ENCODE measurements at places on chromosomes 4 and X.

- peak; percentile 22 for DNase-seq
These were observed 20.1 kb downstream of the GAK start for GRCh38 chr4:911871-912490.

GRCh38 chrX:150253959-150254620 lies 109.0 kb upstream of the MAMLD1 start:
- DNase-seq, result no peak

DNA sequence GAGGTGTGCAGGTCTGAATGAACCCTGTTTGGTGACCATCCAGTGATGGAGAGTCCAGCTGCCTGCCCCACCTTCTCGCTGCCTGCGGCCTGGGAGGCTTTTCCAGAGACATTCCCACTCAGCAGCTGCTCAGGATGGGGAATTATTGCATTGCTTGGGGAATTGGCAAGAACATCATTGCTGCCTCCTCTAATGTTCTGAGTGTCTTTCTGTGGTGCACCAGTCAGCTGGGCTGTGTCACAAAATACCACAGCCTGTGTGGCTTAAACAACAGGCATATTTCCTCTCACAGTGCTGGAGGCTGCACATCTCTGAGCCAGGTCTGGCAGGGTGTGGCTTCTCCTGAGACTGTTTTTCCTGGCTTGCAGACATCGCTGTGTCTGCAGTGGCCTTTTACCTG lies 86.8 kb upstream of the AFAP1 start:
- DNase-seq, result no peak

- DNase-seq, result no peak
These were observed 112.7 kb downstream of the BCOR start for GRCh38 chrX:39985071-39985470.

DNA sequence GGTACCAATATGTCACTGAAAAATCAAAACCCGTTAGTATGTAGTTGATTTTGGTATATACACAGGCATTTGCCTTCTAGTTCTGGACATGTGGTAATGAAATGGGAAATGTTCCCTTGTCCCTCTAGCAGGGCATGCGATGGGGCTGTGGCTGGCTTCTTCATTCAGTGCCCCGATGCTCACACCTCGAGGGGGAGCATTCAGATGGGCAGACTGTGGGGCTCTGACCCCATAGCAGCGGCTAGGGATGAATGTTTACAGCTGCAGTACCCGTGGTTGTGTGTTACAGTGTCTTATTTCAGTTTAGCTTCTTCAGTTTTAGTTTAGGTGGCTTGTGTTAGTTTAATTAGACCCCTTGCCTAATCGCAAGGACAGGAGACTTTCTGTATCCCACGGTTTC lies 1741.0 kb upstream of the PCDH10 start:
- no peak for DNase-seq

- DNase-seq, result no peak
These were observed 618.0 kb downstream of the STPG2 start for GRCh38 chr4:97525236-97525635.

DNA sequence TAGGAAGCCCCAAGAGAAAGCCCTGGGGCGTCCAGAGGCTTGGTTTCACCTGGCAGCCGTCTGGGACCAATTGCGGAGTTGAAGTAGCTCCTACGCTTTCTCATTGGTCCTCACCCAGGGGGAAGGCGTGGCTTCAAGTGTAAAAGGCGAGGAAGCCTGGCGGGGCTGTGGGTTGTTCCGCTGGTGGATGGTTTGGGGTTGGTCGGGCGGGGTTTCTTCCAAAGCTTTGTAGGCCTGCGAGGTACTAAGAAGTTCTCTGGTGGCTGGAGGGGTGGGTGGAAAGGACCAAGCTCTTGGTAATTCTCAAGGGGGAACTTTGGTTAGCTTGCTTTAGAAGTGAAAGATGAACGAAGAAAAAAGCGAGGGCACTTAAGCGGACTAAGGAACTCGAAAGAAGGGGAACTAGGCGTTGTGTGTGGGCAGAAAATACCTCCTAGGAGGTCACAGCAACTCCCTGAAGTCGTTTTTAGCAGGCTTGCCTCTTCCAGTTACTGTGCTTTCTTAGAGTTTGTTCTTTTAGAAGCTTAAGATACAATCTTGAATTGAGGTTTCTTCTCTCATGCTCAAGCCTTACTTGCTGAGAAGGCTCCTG lies 36.6 kb downstream of the CCNG2 start:
- peak; percentile 75 for DNase-seq

DNA sequence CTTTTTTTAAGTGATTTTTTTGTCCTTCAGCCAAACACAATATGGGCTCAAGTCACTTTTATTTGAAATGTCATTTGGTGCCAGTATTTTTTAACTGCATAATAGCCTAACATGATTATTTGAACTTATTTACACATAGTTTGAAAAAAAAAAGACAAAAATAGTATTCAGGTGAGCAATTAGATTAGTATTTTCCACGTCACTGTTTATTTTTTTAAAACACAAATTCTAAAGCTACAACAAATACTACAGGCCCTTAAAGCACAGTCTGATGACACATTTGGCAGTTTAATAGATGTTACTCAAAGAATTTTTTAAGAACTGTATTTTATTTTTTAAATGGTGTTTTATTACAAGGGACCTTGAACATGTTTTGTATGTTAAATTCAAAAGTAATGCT lies 62.1 kb downstream of the EDNRA start:
- no peak for DNase-seq

- no peak for DNase-seq
These were observed 132.6 kb downstream of the SCFD2 start for GRCh38 chr4:53233114-53233795.
